ENCODE measurements at places on chromosomes 5 and 9.

DNA sequence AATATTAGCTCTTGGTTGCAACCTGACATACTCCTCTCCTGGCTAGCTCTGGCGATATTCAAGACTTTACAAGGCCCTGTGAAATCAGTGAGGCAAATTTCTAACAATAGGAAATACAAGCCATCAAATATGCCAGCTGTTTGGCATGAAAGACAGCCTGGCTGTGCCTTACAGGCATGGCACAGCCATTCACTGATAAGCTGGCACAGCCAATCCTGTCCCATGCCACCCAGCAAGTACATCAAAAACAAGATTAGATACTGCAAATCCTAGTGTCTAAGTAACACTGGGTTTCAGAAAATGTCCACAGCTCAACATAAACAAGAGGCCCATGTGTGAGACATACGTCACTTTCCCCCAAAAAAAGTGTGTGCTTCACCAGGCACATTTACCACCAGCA is 1045.8 kb upstream of the DMAC1 start:
- DNase-seq, result no peak

- DNase-seq, result no peak
These were observed 182.2 kb upstream of the ANKRD55 start for GRCh38 chr5:56415356-56415765.

- DNase-seq, result peak; percentile 46
These were observed 5.4 kb downstream of the MRPL36 start for GRCh38 chr5:1793966-1794900.

GRCh38 chr5:95647886-95648860 is 1.6 kb downstream of the RFESD start:
- DNase-seq, result no peak

DNA sequence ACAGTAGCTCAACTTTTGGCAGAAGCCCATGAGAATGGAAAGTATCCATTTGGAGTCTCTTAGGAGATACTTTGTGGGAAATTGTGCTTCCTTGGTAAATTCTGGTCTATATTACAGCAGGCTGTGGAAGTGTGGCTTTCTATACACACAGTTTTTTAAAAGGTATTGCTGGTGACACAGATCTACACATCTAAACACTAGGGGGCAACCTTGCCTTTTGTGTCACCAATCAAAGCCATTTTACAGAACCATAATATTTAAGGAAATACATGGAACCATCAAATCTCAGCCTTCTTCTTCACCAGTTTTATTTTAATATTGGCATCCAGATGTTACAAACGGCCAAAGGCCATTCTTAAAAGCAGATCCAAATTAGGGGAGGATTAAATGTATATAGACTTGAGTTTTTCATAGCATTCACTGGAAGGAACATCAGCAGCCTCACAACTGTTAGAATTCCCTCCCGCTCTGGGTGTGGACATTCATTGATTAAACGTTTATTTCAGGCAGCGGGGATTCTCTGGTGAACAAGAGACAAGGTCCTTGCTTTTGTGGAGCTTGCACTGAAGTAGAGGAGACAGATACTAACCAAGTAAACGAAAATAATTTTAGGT is 132.4 kb upstream of the EPB41L4A start:
- DNase-seq, result peak; percentile 35

- DNase-seq, result peak; percentile 19
These were observed 81.3 kb downstream of the OSTF1 start for GRCh38 chr9:75169623-75170022.

DNA sequence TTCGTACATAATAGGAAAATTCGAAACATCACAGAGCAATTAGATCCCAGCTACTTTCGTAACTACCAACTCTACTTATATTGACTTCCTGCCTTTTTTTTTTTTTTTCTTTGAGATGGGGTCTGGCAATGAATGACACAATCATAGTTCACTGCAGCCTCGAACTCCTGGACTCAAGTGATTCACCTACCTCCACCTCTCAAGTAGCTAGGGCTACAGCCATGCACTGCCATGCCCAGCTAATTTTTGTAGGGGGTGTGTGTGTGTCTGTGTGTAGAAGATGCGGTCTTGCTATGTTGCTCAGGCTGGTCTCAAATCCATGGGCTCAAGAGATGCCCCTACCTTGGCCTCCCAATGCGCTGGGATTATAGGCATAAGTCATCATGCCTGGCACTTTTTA is 5.8 kb upstream of the PAIP2 start:
- DNase-seq, result no peak
